A549 treated with RU486 at 1 μM for 4 hours (cell line): ENCODE measurements at places on chromosomes 7 and 10. TPM values are rescaled to one million over a fixed set of nuclear protein-coding genes. Genes with fewer than 3 reads are reported as not detected.

The HOXA10 gene
- 6.4 to 8.3 TPM (median 7.5 TPM) in 5 replicates for total RNA-seq

The R3HCC1L gene
- 12.0 to 17.7 TPM (median 15.9 TPM) in 5 replicates for total RNA-seq

The TEX36 gene
- total RNA-seq, result not detected in 5 replicates

The FBXO24 gene
- total RNA-seq, result 0.21 to 0.27 TPM (median 0.27 TPM) in 3 of 5 replicates, not detected in the others

The GJD4 gene
- total RNA-seq, result 0.09 TPM in 1 of 5 replicates, not detected in the others

The NEBL gene
- 4.2 to 5.4 TPM (median 4.7 TPM) in 5 replicates for total RNA-seq

The TFR2 gene
- total RNA-seq, result 2.0 to 3.3 TPM (median 3.0 TPM) in 5 replicates

The EBLN1 gene
- total RNA-seq, result 0.10 to 0.13 TPM in 2 of 5 replicates, not detected in the others

The C10orf62 gene
- total RNA-seq, result not detected in 5 replicates

The GCK gene
- total RNA-seq, result not detected in 5 replicates

The ST8SIA6 gene
- 0.08 to 0.14 TPM (median 0.10 TPM) in 3 of 5 replicates, not detected in the others for total RNA-seq

The CASTOR2 gene
- total RNA-seq, result 1.3 to 3.9 TPM (median 2.9 TPM) in 5 replicates

The TCERG1L gene
- total RNA-seq, result not detected in 5 replicates

The DNAJB6 gene
- 97.3 to 152 TPM (median 104 TPM) in 5 replicates for total RNA-seq

The MKX gene
- total RNA-seq, result not detected in 5 replicates

The CH25H gene
- 0.09 to 0.13 TPM in 2 of 5 replicates, not detected in the others for total RNA-seq

The ZCWPW1 gene
- total RNA-seq, result 0.85 to 2.2 TPM (median 1.3 TPM) in 5 replicates

The TRIL gene
- not detected in 5 replicates for total RNA-seq

The LRRN3 gene
- total RNA-seq, result 0.07 to 0.08 TPM in 2 of 5 replicates, not detected in the others

The BHLHA15 gene
- total RNA-seq, result 0.29 to 0.54 TPM (median 0.43 TPM) in 4 of 5 replicates, not detected in the other

The ZNF37A gene
- total RNA-seq, result 4.0 to 6.6 TPM (median 5.7 TPM) in 5 replicates

The LFNG gene
- total RNA-seq, result 7.9 to 16.6 TPM (median 13.2 TPM) in 5 replicates

The AQP1 gene
- 0.32 to 0.58 TPM (median 0.37 TPM) in 5 replicates for total RNA-seq

The PLXNA4 gene
- 1.2 to 1.7 TPM (median 1.6 TPM) in 5 replicates for total RNA-seq

The GSTO2 gene
- total RNA-seq, result 1.7 to 3.7 TPM (median 2.1 TPM) in 5 replicates

The SMARCD3 gene
- 9.3 to 11.4 TPM (median 10.4 TPM) in 5 replicates for total RNA-seq

The PTPN20 gene
- 3.1 to 4.3 TPM (median 3.6 TPM) in 5 replicates for total RNA-seq

The EEPD1 gene
- 44.0 to 61.6 TPM (median 53.5 TPM) in 5 replicates for total RNA-seq

The CYP17A1 gene
- not detected in 5 replicates for total RNA-seq

The COL28A1 gene
- total RNA-seq, result 0.33 to 0.99 TPM (median 0.49 TPM) in 5 replicates

The GHITM gene
- 158 to 219 TPM (median 203 TPM) in 5 replicates for total RNA-seq

The GATA3 gene
- 4.0 to 6.6 TPM (median 5.3 TPM) in 5 replicates for total RNA-seq

The GLI3 gene
- total RNA-seq, result 0.15 to 0.47 TPM (median 0.21 TPM) in 5 replicates

The PALD1 gene
- total RNA-seq, result 5.0 to 7.9 TPM (median 7.1 TPM) in 5 replicates

The AKR1D1 gene
- total RNA-seq, result not detected in 5 replicates

The SUN3 gene
- total RNA-seq, result 0.20 TPM in 1 of 5 replicates, not detected in the others
